ENCODE measurements at places on chromosomes 5 and 9.

DNA sequence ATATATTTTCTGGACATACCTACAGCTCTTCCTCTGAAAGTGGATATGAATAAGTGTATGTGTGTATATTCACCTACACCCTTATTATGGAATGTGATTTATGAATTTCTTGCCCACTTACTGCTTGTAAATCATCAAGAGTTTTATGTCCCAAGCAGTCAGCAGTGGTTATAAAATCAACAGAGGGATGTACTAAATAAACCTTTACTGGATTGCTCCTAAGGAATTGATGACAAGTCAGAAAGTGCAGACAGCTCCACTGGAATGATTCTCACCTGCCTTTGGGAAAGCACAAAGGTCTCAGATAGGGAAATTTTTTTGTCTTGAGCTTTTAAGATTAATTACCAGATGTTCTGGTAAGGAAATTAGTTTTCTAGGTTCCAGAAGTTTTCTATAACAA lies 9.3 kb downstream of the TMEM174 start:
- DNase-seq, result no peak

GRCh38 chr9:91176426-91176825 lies 185.3 kb downstream of the AUH start:
- DNase-seq, result no peak

DNA sequence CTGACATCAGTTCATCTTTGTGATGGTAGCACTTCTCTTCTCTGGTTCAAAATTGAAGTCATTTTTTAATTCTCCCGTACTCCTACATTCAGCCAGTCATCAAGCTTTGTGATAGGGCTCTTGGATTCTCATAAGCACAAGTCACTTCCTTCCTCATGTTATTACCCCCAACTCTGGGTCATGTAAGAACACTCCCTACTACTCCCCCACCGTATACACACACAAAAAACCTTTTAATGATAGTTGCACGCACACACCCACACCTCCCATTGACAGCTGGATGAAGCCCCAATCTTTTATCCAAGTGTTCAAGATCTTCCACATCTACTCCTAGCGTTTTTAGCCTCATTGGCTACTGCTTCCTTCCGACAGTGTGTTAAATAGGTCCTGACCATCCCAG lies 16.8 kb downstream of the KDM3B start:
- no peak for DNase-seq

GRCh38 chr5:129465776-129466344 lies 5.8 kb downstream of the ADAMTS19 start:
- DNase-seq, result no peak

DNA sequence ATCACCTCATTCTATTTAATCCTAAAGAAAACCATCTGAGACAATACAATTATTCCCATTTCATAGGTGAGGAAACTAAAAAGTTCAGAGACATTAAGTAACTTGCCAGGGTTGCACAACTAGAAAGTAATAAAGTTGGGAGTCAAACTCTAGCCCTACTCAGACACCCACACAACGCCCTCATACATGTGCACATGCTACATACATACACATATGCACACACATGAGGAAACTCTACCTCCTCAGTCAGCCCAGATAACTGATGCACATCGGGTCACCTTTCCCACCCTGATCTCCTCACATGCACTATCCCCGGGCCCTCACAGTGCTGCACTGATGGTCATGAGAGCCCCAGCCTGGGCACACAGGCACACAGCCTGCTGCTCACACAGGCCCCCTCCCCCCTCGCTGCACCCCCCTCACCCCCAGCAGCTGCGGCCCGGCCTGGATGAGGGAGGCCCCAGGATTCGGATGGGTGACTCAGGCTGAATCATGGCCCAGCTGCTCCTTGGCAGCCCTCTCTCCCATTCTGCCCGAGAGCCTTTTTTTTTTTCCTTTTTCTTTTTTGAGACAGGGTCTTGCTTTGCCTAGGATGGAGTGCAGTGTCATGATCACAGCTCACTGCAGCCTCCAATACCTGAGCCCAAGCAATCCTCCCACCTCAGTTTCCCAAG lies 5.0 kb upstream of the GPRIN1 start:
- DNase-seq, result no peak

DNA sequence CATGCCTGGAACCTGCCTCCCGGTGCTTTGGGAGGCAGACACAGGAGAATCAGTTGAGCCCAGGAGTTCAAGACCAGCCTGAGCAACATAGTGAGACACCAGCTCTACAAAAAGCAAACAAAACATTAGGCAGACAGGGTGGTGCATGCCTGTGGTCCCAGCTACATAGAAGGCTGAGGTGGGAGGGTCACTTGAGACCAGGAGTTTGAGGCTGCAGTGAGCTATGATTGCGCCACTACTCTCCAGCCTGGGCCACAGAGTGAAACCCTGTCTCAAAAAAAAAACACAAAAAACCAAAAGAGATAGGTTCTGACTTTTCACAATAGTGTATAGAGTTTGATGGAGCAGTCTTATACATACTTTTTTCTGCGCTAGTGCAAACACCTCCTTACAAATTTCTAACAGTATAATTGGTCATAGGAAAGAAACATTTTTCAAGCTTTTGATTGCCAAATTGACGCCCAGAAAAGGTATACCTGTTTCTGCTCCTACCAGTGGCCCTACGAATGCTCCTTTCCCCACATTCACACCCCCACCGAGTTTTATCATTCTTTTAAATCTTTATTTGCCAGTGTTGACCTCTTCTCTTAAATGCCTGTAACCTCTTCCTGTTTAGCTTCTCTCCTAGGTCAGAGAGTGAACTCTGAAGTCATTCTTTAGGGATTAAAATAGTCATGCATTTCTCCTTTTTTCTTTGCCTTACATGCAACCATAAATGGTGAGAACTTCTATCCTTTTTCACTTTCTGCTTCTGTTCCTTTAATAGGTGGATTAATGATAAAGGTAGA lies 7.5 kb downstream of the DOCK8 start:
- DNase-seq, result no peak

- no peak for DNase-seq
Measured at GRCh38 chr5:112245656-112246055, 173.4 kb downstream of the EPB41L4A start.

DNA sequence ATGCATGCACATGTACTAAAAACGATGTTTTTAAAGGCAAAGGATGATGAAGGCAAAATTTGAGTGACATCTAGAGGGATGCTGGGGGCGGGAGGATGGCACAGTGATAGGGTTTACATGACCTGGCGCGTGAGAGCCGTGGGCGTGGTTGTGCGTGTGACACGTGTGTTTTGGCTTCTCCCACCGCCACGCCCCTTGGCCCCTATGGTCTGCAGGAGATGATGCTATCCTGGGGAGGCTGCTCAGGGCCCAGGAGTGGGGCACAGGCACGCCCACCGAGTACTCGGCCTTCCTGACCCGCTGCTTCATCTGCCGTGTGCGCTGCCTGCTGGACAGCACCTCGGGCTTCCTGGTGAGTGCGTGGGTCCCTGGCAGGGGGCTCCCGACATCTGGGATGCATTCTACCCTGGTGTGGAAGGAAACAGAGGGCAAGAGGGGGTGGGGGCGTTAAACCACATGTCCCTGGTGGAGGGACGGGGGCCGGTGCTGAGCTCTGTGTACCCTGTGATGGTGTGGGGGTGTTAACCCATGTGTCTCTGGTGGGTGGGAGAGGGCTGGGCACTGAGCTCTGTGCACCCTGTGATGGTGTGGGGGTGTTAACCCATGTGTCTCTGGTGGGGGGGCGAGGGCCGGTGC lies 19.2 kb upstream of the EXOC3 start:
- DNase-seq, result no peak

GRCh38 chr9:113231701-113232100 lies 10.4 kb downstream of the SLC31A1 start:
- DNase-seq, result no peak

DNA sequence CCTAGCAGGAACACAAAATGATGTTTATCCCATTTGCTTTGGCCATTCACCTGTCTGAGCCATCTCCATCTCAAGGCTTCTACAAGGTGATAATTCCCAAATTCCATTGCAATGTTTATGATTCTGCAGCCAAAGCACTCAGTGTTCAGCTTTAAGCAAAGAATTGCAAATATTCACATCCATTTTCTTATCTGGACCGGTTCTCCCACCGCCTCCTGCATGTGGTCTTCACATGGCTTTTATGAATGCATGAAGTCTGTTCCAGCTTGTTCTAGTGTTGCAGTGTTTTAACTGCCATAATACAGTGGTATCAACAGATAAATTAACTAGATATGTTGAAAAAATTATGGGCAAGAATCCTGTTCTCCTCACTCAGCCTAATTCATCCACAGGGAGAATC lies 443.0 kb upstream of the KLF4 start:
- no peak for DNase-seq

DNA sequence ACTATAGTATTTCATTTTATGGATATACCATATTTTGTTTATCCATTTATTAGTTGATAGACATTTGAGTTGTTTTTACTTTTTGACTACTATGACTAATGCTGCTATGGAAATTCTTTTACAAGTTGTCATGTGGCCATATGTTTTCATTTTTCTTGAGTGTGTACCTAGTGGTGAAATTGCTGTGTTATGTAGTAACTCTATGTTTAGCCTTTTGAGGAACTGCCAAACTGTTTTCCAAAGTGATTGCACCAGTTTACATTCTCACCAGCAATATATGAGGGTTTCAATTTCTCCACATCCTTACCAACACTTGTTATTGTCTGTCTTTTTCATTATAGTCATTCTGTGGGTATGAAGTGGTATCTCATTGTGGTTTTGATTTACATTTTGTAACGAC lies 75.4 kb downstream of the GRIA1 start:
- no peak for DNase-seq

- no peak for DNase-seq
Measured at GRCh38 chr5:168822745-168823281, 243.6 kb upstream of the PANK3 start.

GRCh38 chr5:41312478-41313060 lies 99.2 kb upstream of the C6 start:
- DNase-seq, result no peak

DNA sequence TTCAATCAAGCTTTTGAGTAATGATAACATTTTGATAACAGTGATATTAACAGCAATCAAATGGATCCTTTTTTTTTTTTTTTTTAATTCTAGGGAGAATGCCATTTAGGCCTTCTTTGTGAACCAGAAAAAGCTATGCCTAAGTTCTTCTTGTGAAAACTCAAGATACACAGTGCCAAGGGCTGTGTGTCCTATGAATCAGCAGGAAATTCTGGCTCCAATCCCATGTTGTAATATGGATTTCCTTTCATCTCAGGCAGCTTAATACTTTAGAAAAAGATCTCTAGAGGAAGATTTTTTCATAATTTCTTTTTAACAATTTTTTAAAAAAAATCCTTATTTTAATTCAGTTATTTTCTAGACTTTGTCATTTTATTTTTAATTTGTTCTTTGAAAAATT lies 96.1 kb downstream of the NUDT12 start:
- no peak for DNase-seq

- no peak for DNase-seq
Measured at GRCh38 chr5:29230591-29230990, 1962.9 kb upstream of the CDH6 start.

DNA sequence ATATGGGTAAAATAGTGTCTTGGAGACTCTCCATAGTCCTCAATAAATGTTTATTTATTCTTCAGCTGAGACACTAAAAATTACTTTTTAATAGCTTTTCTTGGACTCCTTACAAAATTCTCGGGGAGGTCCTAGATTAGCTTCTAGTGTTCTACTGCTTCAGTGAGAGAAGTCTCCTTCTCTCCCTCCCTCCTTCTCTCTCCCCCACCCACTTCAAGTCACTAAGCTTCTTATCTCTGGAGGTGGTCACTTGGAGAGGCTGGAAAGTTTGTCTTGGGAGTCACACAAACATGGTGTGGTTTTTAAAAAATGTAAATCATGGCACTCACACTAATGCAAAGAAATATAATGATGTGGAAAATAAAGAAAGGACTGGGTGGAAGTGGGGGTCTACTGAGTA lies 64.1 kb downstream of the SEMA6A start:
- DNase-seq, result no peak

GRCh38 chr9:131525643-131526565 lies 5.2 kb downstream of the UCK1 start:
- no peak for DNase-seq

DNA sequence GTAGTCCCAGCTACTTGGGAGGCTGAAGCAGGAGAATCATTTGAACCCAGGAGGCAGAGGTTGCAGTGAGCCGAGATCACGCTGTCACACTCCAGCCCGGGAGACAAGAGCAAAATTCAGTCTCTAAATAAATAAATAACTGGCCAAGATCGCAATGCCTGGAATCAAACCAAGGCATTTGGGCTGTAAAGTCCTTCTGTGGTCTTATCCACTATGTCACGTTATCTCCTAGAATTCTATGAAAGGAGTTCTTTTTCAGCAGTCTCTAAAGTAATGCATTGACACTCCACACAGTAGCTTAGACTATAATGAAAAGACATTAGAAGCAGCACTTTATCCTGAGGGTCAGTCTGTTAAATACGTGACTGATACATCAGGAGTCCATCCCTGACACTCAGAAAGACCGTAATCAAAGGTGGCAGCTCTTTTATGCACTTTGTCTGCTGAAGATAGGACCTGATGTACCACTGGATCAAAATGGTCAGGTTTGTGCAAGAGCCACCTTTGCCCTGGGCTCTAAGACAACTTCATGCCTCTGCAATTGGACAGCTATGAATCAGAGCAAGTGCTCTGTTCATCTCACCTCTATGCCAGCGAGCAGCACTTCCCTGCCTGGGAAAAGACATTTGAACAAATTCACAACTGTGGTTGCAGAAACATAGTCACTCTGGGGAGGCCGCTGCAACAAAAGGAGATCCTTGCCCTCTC lies 31.7 kb upstream of the GNA14 start:
- DNase-seq, result no peak

- DNase-seq, result no peak
Measured at GRCh38 chr5:138275379-138275782, 960 bp upstream of the GFRA3 start.

DNA sequence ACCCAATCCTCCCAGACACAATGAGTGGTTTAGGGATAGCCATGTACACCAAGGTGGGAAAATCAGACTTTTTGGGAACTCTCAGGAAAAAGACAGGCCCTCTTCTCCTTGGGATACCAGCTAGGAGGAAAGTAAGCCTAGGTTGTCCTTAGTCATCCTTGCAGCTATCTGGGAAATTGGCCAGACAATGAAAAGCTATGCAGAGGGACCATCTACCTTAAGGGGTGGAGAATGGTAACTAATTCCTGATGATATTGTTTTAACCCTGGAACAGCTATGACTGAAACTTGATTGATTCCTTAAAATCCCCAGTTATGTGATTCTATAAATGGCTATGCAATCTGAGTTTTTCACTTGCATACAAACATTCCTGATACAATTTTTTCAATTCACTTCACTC lies 88.9 kb upstream of the BNC2 start:
- DNase-seq, result no peak

DNA sequence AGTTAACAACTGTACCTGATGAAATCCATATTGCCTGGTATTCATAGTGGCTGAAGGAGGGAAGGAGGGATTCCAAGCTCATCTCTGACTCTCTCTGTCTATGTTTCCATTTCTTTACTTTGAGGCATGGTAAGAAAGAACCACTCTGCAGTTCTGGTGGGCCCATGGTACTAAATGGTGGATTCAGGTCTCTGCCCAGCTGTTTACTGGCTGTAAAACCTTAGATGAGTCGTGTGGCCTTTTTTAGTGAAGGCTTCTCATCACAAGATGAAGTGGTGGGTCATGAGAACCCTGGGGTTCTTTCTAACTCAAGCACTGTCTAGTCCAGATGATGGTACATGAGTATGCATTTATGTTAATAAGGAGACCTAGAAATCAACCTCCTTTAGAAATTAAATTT lies 49.7 kb downstream of the ZNF366 start:
- DNase-seq, result no peak

GRCh38 chr5:163757344-163757743 lies 251.9 kb downstream of the MAT2B start:
- no peak for DNase-seq

- no peak for DNase-seq
Measured at GRCh38 chr9:108565651-108566378, 290.0 kb downstream of the ACTL7B start.

- DNase-seq, result no peak
Measured at GRCh38 chr9:38133595-38133994, 64.6 kb upstream of the SHB start.

Data from activated T-cell treated with anti-CD3 and anti-CD28 coated beads for 4 hours (primary cell).